ENCODE measurements at places on chromosomes 5 and 9.

DNA sequence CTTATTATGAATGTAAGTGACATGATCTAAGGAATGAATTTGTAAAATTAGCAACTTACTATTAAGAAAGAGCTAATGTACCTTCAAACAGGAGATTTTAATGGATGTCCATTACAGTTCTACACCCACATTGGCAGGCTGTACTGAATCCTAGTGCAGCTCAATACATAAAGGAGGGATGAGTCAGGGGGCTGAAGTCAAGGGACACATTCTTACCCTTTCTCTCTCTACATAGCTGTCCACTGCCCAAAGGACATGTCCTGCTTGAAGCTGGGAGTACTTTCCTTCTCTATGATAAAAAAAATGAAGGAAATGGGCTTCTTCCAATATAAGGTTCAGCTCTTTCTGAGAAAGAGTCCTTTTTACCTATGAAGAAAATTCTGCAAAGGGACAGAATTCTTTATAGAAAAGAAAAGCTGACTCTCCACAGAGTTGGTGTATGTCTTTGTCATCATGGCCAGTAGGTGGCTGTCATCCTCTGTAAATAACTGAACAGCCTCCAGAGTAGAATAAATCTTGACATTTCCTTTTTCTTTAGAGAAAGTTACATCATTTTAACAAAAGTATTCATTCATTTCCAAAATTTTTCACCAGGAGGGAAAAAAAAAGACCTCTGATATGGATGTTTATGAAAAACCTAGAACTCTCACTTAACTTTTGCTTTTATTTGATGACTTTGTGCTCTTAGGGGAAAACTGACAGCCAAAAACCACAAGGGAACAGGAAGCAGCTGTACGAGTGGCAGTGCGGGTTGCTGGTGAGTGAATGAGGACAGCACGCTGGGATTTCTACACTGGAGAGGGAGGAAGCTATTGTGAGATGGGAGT, 13.1 kb upstream of the IFNA14 start:
- DNase-seq = no peak

GRCh38 chr5:139204196-139204595, 6.0 kb upstream of the SIL1 start:
- DNase-seq = no peak

GRCh38 chr5:168851902-168852321, 272.7 kb upstream of the PANK3 start:
- DNase-seq = no peak

- no peak for DNase-seq
Measured at GRCh38 chr5:99314721-99315120, 385.9 kb upstream of the CHD1 start.

DNA sequence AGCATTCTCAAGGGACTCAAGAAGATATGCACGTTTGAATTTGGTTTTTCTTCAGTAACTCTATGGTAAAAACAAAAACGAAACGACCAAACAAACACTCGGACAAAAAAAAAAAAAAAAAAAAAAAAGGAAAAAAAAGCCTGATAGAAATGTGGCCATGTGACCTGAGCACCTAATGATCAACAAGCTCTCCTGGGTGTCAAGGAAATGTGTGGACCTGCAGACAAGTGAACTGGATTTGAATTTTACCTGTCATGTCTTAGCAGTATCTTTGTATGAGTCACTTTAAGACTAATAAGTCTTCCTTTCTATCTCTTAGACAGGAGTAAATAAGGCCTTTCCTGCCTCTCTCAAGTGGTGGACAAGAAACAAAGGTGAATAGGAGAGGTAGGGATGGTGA, 190.6 kb upstream of the GRIA1 start:
- DNase-seq = no peak

- DNase-seq = no peak
Measured at GRCh38 chr5:78527054-78527859, 121.3 kb downstream of the LHFPL2 start.

DNA sequence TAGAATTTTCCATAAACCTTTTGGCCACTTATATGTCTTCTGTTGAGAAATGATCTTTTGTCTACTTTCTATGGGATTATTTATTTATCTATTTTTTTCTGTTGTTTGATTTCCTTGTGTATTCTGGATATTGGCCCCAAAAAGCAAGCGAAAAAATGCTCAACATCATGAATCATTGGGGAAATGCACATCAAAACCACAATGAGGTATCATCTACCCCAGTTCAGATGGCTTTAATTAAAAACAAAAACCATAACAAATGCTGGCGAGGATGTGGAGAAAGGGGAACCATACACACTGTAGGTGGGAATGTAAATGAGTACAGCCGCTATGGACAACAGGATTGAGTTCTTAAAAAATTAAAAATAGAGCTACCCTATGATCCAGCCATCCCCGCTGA, 125.0 kb upstream of the LPCAT1 start:
- no peak for DNase-seq

DNA sequence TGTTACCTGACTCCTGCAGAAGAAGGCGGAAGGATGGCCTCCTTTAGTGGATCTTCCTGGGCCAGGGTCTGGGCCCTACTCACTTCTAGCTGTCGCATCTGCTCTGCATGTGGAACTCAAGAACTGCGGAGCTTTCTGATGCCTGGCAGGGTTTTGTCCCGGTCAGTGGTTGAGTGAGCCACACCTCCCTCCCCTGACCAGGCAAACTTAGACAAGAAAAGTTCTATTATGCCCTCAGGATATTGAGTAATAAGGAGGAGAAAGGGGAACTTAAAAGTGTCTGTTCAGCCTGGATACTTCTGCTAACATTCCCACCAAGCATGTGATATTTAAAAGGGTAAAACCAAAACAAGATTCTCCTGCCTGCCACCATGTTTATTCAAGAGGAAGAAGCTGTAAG, at the start of gene FYB1:
FYB1 (minus strand) TSS at position 127 of the 400 bp plus-strand sequence. CDS start 16,603 bp downstream, outside the sequence.
- DNase-seq = no peak

DNA sequence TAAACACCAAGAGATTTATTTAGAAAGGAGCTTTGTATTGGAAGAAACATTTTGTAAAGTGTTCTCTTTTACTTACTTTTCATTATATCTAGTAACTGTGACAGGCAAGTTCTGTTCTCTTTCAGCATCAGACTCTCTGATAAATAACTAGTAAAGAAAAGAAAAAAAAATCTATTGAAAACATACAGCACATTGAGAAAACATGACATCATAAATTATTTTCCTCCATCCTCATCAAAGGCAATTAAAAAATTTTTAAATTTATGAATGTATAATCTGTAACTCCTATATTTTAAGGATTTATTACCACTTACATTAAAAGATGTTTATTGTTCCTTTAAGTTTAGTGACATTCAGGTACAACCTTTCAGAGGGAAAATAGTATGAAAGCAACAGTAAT, 11.1 kb downstream of the CCNH start:
- DNase-seq = no peak

DNA sequence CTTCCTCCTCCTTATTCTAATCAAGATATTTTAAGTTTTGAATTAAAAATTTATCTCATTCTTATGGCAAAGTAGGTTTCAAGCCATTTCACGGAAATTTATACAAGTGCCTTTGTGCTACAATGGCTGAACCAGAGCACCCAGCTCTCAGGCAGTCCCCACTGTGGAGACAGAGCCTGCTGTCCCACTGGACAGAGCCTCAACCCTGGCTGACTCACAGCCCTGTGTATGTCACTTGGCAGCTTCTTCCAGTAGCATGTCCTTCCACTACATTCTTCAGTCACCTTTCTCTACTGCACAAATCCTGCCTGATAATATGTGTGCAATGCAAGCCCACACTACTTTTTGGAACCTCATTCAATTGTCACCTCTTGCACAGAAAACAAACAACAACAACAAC, 253.1 kb downstream of the PDE4D start:
- DNase-seq = no peak

- DNase-seq = no peak
Measured at GRCh38 chr5:80254767-80255430, 949 bp downstream of the SERINC5 start.

GRCh38 chr5:35182910-35183535, 47.3 kb downstream of the PRLR start:
- DNase-seq = no peak

DNA sequence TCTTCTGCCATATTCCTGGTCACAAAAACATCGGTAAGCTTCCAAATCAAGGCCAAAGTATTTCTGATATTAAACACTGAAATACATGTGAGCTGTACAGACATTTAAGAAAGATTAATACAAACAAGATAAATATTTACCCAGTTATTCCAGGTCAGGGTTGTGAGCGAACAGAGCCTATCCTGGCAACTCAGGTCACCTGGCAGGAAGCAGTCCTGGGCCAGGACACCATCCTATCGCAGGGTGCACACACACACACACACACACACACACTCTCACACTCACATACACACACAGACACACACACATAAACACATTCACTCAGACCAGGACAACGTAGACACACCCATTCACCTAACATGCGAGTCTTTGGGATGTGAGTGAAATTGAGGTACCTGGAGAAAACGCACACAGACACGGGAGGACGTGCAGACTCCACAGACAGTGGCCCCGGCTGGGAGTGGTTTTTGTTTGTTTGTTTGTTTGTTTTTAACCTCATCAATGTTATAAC, 82.4 kb upstream of the CACNA1B start:
- no peak for DNase-seq

DNA sequence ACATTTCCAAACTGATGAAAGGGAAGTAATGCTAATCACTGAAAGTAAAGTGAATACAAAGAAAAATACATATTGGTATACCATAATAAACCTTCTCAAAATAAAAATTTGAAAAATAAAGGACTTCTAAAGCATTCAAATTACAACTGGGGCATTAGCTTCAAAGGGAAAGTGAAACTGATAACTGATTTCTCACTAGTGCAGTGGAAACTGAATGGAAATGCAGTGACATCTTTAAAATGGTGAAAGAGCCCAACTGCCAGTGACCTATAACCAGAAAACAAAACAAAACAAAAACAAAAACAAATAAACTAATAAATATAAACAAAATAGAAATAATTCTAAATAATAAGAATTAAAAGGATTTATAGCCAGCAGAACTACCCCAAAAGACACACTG, 297.5 kb upstream of the GRIN3A start:
- DNase-seq = no peak

DNA sequence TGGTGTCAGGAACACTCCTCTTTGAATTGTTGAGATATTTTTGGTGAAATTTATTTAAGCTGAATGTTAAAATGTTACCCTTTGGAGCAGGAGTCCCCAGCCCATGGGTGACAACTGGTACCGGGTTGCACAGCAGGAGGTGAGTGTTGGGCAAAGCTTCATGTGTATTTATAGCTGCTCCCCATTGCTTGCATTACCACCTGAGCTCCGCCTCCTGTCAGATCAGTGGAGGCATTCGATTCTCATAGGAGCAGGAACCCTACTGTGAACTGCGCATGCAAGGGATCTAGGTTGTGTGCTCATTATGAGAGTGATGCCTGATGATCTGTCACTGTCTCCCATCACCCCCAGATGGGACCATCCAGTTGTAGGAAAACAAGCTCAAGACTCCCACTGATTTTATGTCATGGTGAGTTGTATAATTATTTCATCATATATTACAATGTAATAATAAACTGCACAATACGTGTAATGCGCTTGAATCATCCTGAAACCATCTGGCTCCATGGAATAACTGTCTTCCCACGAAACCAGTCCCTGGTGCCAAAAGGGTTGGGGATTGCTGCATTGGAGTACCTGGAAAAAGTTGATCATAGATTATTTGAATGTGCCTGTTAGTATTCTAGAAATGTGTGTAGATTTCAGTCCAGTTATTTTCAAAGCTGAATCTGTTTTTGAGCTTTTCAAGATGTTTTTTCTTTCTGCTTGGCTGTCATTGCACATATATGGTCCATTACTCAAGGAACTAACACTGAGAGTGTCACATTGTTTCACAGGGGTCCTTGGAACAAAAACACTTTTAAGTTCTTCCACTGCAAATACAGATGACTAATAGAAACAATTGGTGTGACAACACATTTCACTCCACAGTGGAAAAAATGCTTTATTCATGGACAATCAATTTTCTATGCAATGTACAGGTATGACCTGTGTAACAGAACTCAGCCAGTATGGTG, 104.6 kb upstream of the TNFAIP8 start:
- no peak for DNase-seq

DNA sequence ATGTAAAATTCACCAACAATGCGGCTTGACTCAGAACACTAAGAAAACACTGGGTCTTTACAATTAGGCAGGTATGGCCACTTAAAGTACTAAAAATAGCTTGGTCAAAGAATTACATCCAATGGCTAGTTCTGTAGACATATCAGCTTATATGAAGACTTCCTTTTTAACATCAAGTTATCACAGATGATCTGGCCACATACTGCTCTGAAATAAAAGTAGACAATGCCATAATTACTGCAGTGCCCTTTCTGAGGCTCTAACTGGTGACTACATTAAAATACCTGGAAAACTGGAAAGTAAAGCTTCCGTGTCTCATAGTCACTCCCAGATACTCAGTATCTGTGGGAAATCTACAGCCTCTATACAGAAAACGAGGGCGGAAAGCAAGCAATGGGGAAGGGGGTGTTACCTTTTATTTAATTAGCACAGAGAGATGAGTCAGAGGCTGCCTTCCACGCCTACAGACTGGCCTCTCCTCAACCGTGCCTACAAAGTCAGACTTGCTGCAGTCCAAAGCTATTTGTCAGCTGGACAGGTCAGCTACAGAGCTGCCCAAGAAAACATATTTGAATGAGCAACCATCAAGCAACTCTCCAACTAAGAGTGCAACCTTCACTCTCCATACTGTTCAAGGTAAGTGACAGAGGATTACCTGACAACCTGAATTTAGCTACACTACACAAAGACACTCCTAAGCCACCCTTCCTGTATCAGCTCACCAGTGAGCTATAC, 8.7 kb downstream of the SERINC5 start:
- no peak for DNase-seq

GRCh38 chr5:125316915-125317535, 570.6 kb upstream of the ZNF608 start:
- DNase-seq = no peak

- DNase-seq = no peak
Measured at GRCh38 chr9:135888126-135888765, 19.1 kb downstream of the CAMSAP1 start.

GRCh38 chr5:84113246-84114105, 271.2 kb downstream of the EDIL3 start:
- DNase-seq = no peak

DNA sequence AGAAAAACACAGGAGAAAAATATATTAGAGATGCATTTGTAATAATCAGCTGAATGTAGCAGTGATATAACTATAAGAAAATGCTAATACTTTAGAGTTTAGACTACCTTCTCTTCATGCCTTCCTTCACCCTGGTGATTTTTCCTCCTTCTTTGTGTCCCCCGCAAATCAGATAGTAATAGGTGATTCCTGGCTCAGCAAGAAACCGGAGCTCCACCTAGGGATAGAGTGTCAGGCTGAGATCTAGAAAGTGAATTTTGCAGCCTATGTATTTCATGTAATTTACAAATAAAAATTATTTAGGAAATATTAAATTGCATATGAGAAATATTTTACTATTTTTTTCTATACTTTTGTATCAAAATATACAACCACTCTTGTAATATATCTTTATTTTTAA, 109.8 kb upstream of the ST8SIA4 start:
- DNase-seq = no peak

Data from effector CD8-positive, alpha-beta T cell (primary cell).